Neural progenitor cell (in vitro differentiated cells): ENCODE measurements at places on chromosomes 5 and 9.

DNA sequence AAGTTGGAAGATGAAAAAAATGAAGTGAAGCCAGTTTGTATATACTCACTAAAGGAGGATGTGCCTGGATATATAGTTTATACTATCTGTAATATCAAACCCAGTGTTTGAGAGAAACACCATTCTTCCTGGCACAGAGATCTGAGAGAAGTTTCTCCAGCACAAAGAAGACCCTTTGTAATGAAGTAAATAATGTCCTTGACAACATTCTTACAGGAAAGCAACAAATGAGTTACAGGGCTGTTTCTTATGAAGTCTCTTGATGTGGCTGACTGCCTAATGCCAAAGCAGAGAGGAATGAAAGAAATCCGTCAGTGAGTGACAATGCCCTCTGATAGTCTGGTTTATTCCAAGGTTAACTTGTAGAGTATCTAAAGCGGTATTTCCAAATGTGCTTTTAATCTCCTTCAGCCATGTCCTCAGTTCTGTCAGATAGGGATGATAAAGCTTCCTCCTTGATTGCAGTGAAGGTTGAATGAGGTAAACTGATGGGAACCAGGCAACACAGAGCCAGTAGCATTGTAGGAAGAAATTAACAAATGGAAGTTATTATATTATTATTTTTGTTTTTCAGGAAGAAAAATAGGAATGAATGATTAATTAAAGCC is 123.1 kb upstream of the ZNF608 start:
- no peak overlapping the region for H3K27ac ChIP-seq
- no peak overlapping the region for H3K4me3 ChIP-seq
- no peak for DNase-seq
- H3K36me3 ChIP-seq = no peaks in the 10 kb centered on the region
- H3K4me1 ChIP-seq = peaks cover 20% of the 10 kb centered on the region

GRCh38 chr9:134353539-134353938 is 27.3 kb downstream of the RXRA start:
- H3K4me3 ChIP-seq = no peak overlapping the region
- H3K4me1 ChIP-seq = peaks cover 22% of the 10 kb centered on the region
- no peaks in the 10 kb centered on the region for H3K36me3 ChIP-seq
- H3K27me3 ChIP-seq = no peaks in the 10 kb centered on the region
- no peak for DNase-seq
- H3K27ac ChIP-seq = no peak overlapping the region

DNA sequence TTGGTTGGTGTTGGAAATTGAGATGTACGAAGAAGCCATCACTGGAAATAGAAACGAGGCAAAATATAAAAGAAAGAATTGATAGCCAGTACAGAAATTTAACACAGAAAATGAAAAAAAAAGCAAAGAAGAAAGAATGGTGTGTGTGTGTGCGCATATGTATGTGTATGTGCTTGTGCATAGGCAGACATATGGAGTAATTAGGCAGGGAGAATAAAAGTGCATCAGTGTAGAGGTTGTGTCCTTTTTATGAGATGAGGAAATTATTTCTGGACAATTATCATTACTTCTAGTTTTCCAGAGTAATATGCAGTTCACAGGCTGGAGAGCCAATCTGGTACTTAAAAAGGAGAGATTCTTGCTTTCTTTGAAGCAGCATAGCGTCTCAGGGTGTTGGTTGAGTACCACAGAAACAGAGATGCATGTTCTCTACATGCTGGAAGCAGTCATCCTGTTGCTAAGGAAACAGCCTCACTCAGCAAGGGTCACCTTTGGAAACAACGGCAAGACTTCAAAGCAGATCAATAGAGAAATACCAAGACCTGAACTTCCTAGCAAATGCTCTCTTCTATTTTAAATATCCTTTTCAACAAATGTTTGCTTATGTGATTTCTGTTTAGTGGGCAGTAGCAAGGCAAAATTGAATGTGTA is 172.7 kb downstream of the TAF11L14 start:
- no peaks in the 10 kb centered on the region for H3K36me3 ChIP-seq
- no peak overlapping the region for H3K4me3 ChIP-seq
- peaks cover 19% of the 10 kb centered on the region for H3K4me1 ChIP-seq
- no peaks in the 10 kb centered on the region for H3K27me3 ChIP-seq
- DNase-seq = peak; percentile 2

DNA sequence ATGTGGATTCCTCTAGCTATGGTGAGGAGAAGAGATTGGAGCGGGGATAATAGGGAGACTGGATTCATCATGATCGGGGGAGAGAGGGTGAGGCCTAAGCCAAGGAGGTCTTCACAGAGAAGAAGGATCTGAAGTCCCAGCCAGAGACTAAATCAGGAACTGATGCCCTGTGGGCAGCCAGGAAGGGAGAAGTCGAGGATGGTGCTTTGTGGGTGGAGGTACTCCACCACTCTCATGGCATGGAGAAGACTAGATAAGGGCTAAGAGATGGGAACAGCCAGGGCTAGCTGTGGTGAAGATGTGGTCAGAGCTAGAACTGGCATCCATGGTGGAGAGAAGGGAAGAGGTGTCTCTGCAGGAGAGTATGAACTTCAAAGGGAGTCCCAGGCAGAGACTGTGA is 3.0 kb upstream of the RGS14 start:
- H3K27me3 ChIP-seq = peaks cover 9% of the 10 kb centered on the region
- no peaks in the 10 kb centered on the region for H3K36me3 ChIP-seq
- no peak overlapping the region for H3K4me3 ChIP-seq
- peaks cover 12% of the 10 kb centered on the region for H3K4me1 ChIP-seq

GRCh38 chr9:124752967-124753366 is 18.1 kb downstream of the NR6A1 start:
- no peak for DNase-seq
- H3K4me1 ChIP-seq = peaks cover 69% of the 10 kb centered on the region
- no peak overlapping the region for H3K4me3 ChIP-seq
- H3K27me3 ChIP-seq = no peaks in the 10 kb centered on the region
- no peaks in the 10 kb centered on the region for H3K36me3 ChIP-seq

GRCh38 chr5:125244531-125244930 is 498.1 kb upstream of the ZNF608 start:
- no peaks in the 10 kb centered on the region for H3K4me1 ChIP-seq
- no peaks in the 10 kb centered on the region for H3K27me3 ChIP-seq
- DNase-seq = no peak

- H3K36me3 ChIP-seq = no peaks in the 10 kb centered on the region
- H3K27me3 ChIP-seq = no peaks in the 10 kb centered on the region
- H3K27ac ChIP-seq = no peak overlapping the region
These were observed 298.6 kb downstream of the AGTPBP1 start for GRCh38 chr9:85443190-85443598.

- no peak overlapping the region for H3K27ac ChIP-seq
- H3K4me3 ChIP-seq = no peak overlapping the region
- DNase-seq = no peak
- H3K4me1 ChIP-seq = no peaks in the 10 kb centered on the region
- H3K36me3 ChIP-seq = no peaks in the 10 kb centered on the region
These were observed 57.8 kb downstream of the TMC1 start for GRCh38 chr9:72579190-72579589.

DNA sequence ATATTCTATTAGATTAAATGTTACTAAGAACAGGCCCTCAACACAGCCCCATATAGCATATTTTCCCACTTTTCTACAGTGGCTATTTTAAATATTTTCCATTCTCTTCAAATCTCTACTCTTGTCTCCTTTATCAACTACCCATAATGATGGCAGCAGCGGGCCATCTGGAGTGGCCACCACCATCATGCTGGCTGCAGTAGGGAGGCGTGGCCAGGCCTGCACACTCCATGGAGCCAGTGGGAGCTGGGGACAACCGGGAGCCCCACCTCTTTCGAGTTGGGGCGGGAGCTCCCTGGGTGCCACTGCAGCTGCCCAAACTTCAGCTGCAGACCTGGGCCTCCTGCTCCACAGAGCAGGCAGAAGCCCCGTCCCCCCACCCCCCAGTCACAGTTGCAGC is 98.4 kb upstream of the RANBP6 start:
- no peaks in the 10 kb centered on the region for H3K36me3 ChIP-seq
- H3K27ac ChIP-seq = no peak overlapping the region
- no peak overlapping the region for H3K4me3 ChIP-seq
- no peaks in the 10 kb centered on the region for H3K4me1 ChIP-seq
- no peaks in the 10 kb centered on the region for H3K27me3 ChIP-seq
- no peak for DNase-seq

DNA sequence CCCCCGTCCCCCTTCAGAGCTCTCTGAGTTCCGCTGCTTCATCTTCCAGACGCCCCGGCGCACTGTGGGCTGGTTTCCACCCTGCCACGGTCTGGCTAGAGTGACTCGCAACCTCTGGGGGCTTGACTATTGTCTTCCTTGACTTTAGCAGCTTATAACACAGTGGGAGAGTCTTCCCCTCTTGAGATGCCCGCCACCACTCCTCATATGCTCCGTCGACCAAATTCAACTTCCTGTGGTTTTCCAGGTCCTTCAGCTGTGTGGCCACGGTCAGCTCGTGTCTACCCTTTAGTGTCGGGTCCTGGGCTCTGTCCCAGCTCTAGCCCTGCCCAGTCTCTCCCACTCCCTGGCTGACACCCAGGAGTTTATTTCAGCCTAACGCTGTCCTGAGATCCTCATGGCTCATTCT is 28.2 kb upstream of the NCS1 start:
- peaks cover 13% of the 10 kb centered on the region for H3K4me1 ChIP-seq
- H3K27me3 ChIP-seq = no peaks in the 10 kb centered on the region
- no peak overlapping the region for H3K4me3 ChIP-seq
- H3K27ac ChIP-seq = no peak overlapping the region
- no peaks in the 10 kb centered on the region for H3K36me3 ChIP-seq
- peak; percentile 54 for DNase-seq

GRCh38 chr5:30405821-30406220 is 787.7 kb upstream of the CDH6 start:
- H3K36me3 ChIP-seq = no peaks in the 10 kb centered on the region
- no peaks in the 10 kb centered on the region for H3K4me1 ChIP-seq
- no peak overlapping the region for H3K27ac ChIP-seq
- no peaks in the 10 kb centered on the region for H3K27me3 ChIP-seq
- no peak overlapping the region for H3K4me3 ChIP-seq

GRCh38 chr5:176388003-176388443 is 375 bp downstream of the NOP16 start:
- H3K36me3 ChIP-seq = no peaks in the 10 kb centered on the region
- H3K27me3 ChIP-seq = no peaks in the 10 kb centered on the region
- H3K4me1 ChIP-seq = peaks cover 11% of the 10 kb centered on the region

- peaks cover 5% of the 10 kb centered on the region for H3K4me1 ChIP-seq
- no peak for DNase-seq
- no peaks in the 10 kb centered on the region for H3K36me3 ChIP-seq
- H3K27me3 ChIP-seq = no peaks in the 10 kb centered on the region
- no peak overlapping the region for H3K27ac ChIP-seq
These were observed 1174.8 kb downstream of the MAT2B start for GRCh38 chr5:164680216-164680615.

DNA sequence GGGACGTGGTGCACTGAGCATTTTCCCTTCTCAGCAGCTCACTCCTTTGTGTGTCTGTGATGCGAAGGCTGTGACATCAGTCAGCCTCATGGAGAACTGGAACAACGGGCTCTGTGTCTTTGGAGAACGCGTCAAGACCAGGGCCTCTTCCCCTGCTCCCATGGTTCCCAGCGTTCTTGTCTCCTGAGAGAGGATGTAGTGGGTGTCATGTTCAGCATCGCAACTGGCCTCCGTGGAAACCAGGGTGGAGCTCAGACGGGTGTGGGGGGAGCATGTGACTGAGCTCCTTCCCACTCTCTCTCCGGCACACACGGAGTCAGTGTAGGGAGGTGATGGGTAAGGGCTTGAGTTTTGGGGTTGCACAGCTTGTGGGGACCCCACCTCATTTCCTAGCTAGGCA is 59.7 kb downstream of the TENT4A start:
- no peak overlapping the region for H3K27ac ChIP-seq
- no peak for DNase-seq
- H3K4me1 ChIP-seq = no peaks in the 10 kb centered on the region
- no peaks in the 10 kb centered on the region for H3K36me3 ChIP-seq
- H3K27me3 ChIP-seq = no peaks in the 10 kb centered on the region

DNA sequence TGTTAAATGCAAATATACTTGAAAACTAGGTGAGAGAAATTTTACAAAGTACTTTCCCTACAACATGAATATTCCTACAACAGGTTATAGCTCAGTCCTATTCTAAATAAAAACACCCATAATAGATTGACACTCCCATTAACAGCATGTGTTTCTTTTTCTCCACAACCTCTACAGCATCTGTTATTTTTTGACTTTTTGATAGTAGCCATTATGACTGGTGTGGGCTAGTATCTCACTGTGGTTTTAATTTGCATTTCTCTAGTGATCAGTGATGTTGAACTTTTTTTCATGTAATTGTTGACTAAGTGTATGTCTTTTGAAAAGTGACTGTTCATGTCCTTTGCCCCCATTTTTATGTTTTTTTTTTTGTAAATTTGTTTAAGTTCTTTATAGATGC is 1506.1 kb upstream of the CDH9 start:
- DNase-seq = no peak
- no peaks in the 10 kb centered on the region for H3K36me3 ChIP-seq
- H3K4me1 ChIP-seq = no peaks in the 10 kb centered on the region

- H3K27me3 ChIP-seq = no peaks in the 10 kb centered on the region
- H3K36me3 ChIP-seq = no peaks in the 10 kb centered on the region
- H3K27ac ChIP-seq = no peak overlapping the region
- no peaks in the 10 kb centered on the region for H3K4me1 ChIP-seq
These were observed 15.6 kb downstream of the TICAM2 start for GRCh38 chr5:115586525-115587146.

DNA sequence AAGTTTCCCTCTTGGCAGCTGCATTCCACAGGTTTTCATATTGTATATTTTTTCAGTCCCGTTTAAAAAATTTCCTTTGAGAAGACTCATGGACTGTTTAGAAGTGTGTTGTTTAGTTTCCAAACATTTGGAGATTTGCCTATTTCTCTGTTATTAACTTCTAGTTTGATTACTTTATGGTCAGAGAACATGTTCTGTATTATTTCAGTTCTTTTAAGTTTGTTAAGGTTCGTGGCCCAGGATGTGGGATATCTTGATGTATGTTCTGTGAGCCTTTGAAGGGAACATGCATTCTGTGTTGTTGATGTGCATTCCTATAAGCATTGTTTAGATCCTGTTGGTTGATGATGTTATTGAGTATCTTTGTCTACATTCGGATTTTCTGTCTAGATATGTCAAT is 153.6 kb downstream of the CACNA1B start:
- no peak overlapping the region for H3K4me3 ChIP-seq
- H3K36me3 ChIP-seq = no peaks in the 10 kb centered on the region
- no peaks in the 10 kb centered on the region for H3K4me1 ChIP-seq
- H3K27ac ChIP-seq = no peak overlapping the region

- H3K27me3 ChIP-seq = no peaks in the 10 kb centered on the region
- H3K27ac ChIP-seq = no peak overlapping the region
- DNase-seq = peak; percentile 61
- H3K4me3 ChIP-seq = peak overlapping the region; percentile 58
These were observed 933 bp downstream of the NEK6 start for GRCh38 chr9:124258607-124259157.
